ENCODE measurements at places on chromosomes 12 and 14. TPM values are rescaled to one million over a fixed set of nuclear protein-coding genes. Genes with fewer than 3 reads are reported as not detected.

DNA sequence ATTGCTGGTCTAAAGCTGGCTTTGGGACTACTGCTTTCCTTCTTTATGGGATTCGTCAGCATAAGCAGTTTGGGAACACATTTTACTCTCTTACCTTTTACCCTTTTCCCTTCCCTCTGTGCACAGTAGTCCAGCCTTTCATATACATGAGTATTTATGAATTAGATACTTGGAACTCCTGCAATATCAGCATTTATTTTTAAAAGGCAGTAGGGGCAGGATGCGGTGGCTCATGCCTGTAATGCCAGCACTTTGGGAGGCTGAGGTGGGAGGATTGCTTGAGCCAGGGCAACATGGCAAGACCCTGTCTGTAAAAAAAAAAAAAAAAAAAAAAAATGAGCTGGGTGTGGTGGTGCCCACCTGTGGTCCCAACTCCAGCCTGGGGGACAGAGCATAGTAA, 3.0 kb downstream of the NUBPL start:
- DNase-seq: no peak

GRCh38 chr14:74134484-74134883, 49.7 kb downstream of the LIN52 start:
- DNase-seq: no peak

- DNase-seq: no peak
Observed at GRCh38 chr12:121741743-121742142, 29.2 kb downstream of the TMEM120B start.

DNA sequence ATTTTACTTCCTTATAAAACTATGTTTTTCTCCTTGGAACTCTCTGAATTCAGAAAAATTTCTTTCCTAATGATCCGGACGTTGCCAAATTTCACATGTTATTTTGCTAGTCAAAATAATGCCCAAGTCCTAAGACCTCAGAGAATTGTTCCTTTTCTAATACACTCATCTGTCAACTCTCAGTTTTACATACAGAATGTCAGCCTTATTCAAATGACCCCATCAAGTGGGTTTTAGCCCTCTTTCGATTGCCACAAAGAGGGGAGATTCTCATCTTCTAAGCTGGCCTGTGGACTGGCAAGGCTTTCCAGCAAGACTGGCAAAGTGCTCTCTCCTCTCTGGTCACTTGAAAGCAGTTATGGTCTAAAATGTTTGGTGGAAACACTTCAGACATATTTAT, 99.3 kb upstream of the GPHB5 start:
- DNase-seq: no peak

GRCh38 chr12:14638066-14638465, 58.3 kb downstream of the GUCY2C start:
- no peak for DNase-seq

- DNase-seq: no peak
Observed at GRCh38 chr14:51681411-51681810, 29.7 kb downstream of the FRMD6 start.

Gene ACOT6
- not detected for total RNA-seq

Gene FOXN4
- 0.33 TPM for total RNA-seq

DNA sequence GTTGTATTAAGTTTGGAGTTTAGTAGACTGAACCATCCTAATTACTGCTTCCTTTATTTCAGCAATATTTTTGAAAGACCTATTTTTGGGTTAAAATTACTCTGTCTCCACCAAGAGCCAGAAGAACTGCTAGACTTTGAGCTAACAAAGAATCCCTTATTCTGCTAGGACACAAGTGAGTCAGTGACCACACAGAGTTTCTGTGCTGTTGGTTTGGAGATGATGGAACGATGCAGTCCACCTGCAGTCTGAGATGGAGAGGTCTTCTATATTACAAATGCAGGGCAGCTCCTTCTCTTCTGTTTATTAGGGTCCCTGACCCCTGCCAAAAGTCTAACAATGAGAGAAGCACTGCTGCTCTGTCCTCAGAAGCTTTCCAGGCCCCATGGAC, 6.7 kb upstream of the STXBP6 start:
- DNase-seq: no peak

GRCh38 chr12:76618031-76618430, 58.5 kb upstream of the OSBPL8 start:
- no peak for DNase-seq

DNA sequence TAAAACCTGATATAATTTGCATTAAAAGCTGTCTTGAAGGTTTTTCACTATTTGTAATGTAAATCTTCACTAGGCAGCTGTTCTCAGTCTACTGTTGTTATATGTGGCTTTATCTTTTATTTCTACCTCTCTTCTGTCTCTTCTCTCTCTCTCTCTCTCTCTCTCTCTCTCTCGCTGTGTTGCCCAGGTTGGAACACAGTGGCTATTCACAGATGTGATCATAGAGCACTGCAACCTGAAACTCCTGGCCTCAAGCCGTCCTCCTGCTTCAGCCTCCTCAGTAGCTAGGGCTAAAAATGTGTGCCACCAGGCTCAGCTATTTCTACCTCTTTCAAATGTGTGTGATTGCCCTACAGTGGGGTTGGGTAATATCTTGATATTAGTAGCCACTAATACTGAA, 21.1 kb downstream of the FUT8 start:
- no peak for DNase-seq

Gene SLC17A8
- 1.2 TPM for total RNA-seq
